ENCODE measurements at places on chromosomes 7 and 10.

DNA sequence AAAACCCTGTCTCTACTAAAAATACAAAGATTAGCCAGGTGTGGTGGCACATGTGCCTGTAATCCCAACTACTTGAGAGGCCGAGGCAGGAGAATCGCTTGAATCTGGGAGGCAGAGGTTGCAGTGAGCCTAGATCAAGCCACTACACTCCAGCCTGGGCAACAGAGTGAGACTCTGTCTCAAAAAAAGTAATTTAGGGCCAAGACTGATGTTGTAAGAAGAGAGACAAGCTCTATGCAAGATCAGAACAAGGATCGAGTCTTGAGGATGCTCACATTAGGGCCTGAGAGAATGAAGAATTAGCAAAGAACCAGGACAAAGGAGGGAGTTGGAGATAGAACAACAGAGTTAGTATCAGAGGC, 3.3 kb upstream of the KPNA7 start:
- no peak for DNase-seq

DNA sequence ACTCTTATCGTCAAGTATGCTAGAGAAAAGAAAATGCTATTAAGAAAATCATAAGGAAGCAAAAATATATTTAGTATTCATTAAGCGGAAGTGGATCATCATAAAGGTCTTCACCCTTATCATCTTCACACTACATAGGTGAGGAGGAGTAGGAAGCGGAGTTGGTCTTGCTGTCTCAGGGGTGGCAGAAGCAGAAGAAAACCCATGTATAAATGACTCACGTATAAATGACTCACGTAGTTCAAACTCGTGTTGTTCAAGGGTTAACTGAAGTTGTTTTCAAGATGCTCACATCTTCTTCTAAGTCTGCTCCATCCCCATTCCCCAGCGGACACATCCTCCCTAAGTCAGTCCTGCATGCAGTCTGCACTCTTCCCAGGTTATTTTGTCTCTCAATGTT, 72.4 kb downstream of the SFMBT2 start:
- DNase-seq: no peak

GRCh38 chr10:119374236-119374635, 166.9 kb downstream of the GRK5 start:
- DNase-seq: no peak

DNA sequence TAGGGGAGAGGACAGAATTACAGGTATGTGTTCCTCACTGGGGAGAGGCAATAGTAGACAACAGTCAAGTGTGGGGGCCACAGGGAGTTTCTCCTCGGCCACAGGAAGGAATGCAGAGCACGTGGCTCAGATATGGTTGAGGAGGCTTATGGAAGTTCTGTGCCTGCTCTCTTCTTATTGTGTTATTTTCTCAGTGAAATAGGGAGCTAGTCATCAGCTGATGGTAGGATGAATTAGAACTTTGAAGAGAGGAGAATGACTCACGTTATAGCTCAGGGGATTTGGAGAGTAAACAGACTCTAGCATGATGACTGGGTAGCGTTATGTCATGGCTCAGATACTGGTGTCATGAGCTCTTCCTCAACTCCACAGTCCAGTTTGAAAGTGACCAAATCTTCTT, 308.3 kb upstream of the IGFBP3 start:
- DNase-seq: peak; percentile 69

DNA sequence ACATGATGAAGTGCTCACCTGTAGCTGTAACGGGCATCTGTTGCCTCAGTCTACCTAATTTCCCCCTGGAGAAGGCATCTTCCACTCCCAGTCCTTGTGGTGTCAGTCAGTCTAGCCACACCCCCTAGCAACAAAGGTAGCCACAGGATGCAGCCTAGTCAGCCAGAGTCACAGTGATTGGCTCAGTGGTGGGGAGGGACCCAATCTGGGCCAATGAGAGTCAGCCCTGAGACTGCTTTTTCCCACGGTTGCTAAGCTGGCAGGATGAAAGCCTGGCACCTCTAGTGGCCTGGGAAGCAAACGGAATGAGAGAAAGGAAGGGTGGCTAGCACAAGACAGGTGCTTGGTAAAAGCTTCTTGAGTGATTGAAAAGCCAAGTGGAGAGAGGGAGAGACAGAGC, 118.6 kb downstream of the SH3PXD2A start:
- no peak for DNase-seq

GRCh38 chr7:98982686-98983085, 104.4 kb downstream of the TRRAP start:
- DNase-seq: no peak

GRCh38 chr10:125936331-125936730, 40.0 kb downstream of the FANK1 start:
- DNase-seq: no peak

DNA sequence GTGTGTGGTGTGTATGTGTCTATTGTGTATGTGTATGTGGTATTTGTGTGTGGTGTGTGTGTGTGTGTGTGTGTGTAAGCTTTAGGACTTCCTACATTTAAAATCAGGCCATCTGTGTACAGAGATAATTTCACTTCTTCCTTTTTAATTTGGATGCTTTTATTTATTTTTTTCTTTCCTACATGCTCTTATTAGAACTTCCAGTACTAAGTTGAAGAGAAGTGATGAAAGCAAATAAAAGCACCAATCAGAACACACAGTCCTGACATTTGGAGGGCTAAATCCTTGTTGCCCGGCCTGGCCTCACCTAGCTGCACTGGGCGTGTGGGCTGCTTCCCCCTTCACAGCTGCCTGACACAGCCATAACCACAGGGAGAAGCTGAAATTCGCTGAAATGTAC, 3.8 kb upstream of the MRC1 start:
- DNase-seq: no peak

- no peak for DNase-seq
Measured at GRCh38 chr10:50992972-50993766, 81.1 kb upstream of the PRKG1 start.

DNA sequence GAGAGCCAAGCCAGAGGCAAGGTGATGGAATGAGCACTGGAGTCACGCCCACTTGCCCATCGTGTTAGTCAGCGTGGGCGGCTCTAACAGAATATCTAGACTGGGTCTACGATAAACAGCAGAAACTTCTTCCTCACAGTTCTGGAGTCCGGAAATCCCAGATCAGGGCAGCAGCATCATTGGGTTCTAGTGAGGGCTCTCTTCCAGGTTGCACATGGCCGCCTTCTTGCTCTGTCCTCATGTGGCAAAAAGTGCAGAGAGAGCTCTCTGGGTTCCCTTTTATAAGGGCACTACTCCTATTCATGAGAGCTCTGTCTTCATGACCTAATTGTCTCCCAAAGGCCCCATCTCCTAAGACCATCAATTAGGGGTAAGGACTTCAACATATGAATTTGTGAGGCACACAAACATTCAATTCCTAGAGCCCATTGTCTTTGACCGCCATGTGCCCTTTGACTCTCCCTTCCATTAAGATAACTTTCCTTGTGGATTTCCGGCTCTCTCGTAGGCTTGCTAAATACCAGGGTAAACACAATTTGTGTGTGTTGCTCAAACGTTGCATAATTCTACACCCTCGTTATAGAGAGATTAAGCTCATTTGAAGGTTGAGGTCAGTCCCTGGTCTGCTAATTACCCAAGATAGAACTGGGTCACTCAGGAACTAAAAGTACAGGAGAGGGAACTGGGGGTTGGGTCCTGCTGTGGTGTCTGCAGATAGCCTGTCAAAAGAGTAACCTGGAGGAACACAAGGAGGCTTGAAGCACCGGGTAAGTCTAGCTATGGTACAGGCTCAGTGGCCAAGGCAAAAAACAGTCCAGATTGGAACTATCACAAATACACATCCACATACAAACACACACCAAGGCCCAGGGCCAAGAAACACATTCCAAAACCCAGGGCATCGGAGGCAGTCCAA, 28.7 kb upstream of the USP6NL start:
- no peak for DNase-seq

GRCh38 chr10:131547129-131547799, 235.7 kb upstream of the TCERG1L start:
- no peak for DNase-seq

GRCh38 chr10:103720328-103720963, 134.9 kb downstream of the SH3PXD2A start:
- no peak for DNase-seq

DNA sequence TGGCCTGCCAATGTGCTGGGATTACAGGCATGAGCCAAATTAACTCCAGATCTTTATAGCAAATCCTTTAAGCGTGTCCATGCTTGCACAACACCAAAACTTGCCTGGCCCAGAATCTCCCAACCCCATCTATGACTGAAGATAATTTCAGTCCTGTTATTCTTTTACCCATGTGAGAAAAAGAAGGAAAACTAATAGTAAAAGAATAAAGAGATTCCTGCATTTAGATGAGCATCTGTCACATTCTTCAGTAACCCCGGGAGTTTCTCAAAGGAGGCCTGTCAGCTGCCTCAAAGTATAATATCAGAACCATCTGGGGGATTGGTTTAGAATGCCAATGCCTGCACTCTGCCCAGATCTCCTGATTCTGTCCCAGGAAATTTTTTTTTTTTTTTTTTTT, 158.1 kb upstream of the KMT2E start:
- DNase-seq: no peak

- no peak for DNase-seq
Measured at GRCh38 chr7:128020159-128020558, 11.1 kb downstream of the LRRC4 start.

GRCh38 chr10:7577176-7577575, 89.6 kb downstream of the ITIH5 start:
- no peak for DNase-seq

DNA sequence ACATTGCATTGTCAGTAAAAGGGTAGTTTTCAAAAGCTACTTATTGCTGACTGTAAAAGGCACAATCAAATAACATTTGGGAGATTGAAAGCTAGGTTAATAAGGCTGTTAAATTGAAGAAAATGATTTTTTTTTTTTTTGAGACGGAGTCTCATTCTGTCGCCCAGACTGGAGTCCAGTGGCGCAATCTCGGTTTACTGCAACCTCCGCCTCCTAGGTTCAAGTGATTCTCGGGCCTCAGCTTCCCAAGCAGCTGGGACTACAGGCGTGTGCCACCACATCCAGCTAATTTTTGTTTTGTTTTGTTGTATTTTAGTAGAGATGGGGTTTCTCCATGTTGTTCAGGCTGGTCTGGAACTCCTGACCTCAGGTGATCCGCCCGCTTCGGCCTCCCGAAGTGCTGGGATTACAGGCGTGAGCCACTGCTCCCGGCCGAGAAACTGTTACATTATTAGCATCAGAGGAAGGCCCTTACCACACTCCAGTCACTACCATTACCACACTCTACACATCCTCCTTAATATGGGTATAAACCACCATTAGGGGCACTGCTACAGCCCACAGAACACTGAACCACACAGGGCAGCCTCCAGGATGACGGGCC, 1.0 kb downstream of the CYP51A1 start:
- no peak for DNase-seq

DNA sequence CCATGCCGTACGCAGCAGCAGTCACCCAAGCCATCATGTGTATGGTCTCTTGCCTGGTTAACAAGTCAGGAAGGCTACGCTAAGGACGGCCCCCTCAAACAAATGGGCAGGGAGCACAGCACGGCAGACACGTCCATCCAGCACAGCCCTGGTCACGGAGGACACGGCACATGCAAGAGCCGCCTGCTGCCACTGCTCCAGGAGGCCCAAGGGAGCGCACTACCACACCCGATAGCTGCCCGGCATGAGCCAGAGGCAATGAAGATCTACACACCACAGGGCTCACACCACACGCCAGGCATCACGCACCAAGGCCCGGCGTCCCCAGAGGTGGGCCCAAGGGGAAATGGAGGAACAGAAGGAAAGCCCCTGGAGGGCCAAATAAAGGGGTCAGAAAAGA, 134.2 kb downstream of the MAD1L1 start:
- no peak for DNase-seq

GRCh38 chr7:27952456-27953285, 212.7 kb downstream of the TAX1BP1 start:
- no peak for DNase-seq

DNA sequence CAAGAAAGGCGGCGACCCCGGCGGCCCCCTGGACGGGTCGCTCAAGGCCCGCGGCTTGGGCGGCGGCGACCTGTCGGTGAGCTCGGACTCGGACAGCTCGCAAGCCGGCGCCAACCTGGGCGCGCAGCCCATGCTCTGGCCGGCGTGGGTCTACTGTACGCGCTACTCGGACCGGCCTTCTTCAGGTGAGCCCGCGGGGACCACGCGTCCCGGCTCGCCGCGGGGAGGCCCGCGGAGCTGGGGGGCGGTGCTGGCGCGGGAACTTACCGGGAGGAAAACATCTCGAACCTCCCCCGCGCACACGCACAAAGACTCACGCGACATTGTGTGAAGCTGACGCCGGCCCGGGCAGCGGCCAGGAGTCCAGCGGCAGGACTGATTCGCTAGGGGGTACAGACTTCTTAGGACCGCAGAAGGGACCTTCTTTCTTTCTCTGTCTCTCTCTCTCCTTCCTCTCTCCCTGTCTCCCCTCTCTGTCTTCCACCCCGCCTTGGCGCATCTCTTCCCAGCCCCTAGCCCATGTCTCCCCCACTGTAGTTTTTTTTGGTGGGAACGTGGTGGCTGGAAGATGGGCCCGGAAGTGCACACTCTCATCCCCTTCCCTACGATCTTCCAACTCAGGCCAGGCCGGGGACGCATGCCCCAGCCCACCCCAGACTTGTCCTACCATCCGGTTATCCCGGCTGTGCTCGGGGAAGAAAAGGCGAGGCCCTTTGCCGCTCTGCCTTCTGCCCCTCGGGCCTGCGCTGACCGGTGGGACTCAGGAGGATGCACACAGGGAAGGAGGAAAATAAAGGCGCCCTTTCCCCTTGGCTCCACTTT, 1.2 kb downstream of the EN2 start:
- DNase-seq: no peak

- no peak for DNase-seq
Measured at GRCh38 chr10:31728698-31729224, 199.9 kb downstream of the ARHGAP12 start.
